Neural crest cell (in vitro differentiated cells): ENCODE measurements at places on chromosomes 7 and 10. TPM values are rescaled to one million over a fixed set of nuclear protein-coding genes. Genes with fewer than 3 reads are reported as not detected.

DNA sequence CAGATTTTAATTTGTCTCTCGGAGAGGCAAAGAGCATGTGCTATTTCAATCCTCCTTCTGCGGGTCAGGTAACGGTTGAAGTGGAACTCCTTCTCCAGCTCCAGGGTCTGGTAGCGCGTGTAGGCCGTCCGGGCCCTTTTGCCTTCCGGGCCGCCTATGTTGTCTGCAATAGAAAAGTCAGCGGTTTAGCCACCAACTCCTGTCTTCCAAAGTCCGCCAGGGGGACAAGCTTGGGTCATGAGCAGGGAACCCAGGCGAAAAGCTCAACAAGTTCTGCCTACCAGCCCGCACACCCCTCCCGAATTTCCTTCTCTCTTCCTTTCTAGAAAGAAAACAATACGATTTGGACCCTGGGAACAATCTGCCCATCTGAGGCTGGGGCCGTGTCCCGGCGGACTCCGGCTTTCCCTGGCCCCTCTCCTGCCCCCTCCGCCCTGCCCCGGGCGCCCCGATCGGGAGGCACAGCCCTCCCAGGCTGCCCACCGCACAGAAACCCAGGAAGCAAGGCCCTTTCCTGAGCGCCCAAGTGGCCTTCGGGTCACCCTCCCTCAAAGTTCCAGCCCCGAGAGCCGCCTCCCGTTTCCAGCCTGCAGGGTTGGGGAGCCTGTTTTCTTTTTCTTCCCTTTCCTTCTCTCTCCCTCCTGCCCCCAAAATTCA lies 1.4 kb downstream of the HOXA5 start:
- no peak for DNase-seq
- H3K4me3 ChIP-seq = peak overlapping the region; percentile 86
- peak overlapping the region; percentile 76 for H3K27ac ChIP-seq
- peaks cover 3% of the 10 kb centered on the region for H3K36me3 ChIP-seq
- H3K4me1 ChIP-seq = peaks cover 32% of the 10 kb centered on the region

ADGRA1 gene
- total RNA-seq = 0.33 and 0.41 TPM in 2 replicates

DNA sequence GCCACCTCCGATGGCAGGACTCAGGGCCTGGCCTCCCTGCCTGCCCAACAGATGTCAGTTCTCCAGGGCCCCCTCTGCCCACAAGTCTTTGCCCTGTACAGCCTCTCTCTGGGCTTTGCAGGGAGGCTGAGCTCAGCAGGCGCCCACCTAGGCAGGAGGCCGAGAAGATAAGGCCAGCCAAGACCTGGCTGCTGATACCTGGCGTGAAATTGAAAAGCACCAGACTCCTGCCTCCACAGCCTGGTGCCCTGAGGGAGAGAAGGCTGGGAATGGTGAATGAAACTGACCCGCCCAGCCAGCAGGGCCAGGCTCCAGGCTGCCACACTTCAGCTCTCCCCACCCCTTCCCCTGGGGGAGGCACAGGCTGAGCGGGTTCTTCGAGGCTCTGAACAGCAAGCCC lies 145.8 kb downstream of the CDH23 start:
- H3K36me3 ChIP-seq = no peaks in the 10 kb centered on the region
- H3K4me1 ChIP-seq = peaks cover 4% of the 10 kb centered on the region
- no peak for DNase-seq

DNA sequence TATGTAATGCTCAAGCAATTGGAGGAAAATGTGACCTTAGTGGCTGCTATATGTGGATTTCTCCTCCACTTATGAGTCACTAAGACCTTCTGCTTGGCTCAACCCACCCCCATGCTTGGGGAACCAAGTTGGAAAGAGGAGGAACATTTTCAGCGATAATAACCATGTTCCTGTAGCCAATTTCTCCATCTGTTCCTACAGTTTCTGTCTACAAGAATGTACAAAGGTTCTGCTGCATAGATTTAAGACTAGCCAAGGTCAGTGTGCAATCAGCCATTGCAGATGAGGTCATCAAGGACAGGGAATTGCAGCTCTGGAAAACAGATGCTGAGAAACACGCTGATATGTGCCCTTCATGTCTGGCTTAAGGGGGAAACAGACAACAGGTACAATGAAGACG lies 5.6 kb upstream of the NRCAM start:
- H3K36me3 ChIP-seq = no peaks in the 10 kb centered on the region
- H3K27ac ChIP-seq = no peak overlapping the region
- H3K4me1 ChIP-seq = peaks cover 11% of the 10 kb centered on the region
- H3K4me3 ChIP-seq = no peak overlapping the region
- DNase-seq = no peak

GRCh38 chr7:155818154-155818819 lies 6.0 kb upstream of the SHH start:
- no peaks in the 10 kb centered on the region for H3K36me3 ChIP-seq
- H3K27ac ChIP-seq = no peak overlapping the region
- no peak overlapping the region for H3K4me3 ChIP-seq

- H3K4me3 ChIP-seq = no peak overlapping the region
- DNase-seq = no peak
- no peaks in the 10 kb centered on the region for H3K27me3 ChIP-seq
Observed at GRCh38 chr7:118583641-118584040, 359.1 kb downstream of the ANKRD7 start.

UPK3BL2 gene
- total RNA-seq = 6.7 and 8.6 TPM in 2 replicates

CLDN4 gene
- 0.34 and 0.47 TPM in 2 replicates for total RNA-seq
